ENCODE measurements at places on chromosomes 11 and 22.
A peak's percentile ranks its signal among the peaks of the same experiment; 100 is the strongest.

DNA sequence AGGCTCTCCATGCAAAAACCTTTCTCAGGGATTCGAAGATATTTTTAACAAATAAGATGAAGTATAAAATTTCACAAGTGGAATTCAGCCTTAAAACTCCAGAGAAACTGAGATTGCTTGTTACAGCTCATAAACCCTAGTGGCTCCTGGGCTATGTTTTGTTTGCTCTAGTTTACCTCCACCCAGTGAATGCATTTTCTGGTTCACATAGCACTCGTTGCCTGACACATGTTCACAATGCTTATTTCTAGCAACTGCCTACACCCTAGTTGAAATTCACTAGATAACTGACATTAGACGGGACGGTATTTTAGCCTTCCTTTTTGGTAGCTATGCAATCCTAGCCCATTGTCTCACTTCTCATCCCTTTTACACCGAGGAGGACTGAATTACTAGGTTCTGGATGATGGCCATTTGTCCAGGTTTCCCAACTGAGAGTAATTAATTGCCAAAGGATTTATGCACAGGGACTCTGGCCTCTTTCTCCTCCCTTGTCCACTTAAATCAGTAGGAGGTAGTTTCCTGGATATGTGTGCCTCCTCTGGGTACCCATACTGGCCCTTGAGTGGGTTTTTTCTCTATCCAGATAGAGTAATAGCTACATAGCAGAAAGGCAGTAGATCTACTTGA, 951.6 kb downstream of the DLG2 start:
- DNase-seq, result no peak

DNA sequence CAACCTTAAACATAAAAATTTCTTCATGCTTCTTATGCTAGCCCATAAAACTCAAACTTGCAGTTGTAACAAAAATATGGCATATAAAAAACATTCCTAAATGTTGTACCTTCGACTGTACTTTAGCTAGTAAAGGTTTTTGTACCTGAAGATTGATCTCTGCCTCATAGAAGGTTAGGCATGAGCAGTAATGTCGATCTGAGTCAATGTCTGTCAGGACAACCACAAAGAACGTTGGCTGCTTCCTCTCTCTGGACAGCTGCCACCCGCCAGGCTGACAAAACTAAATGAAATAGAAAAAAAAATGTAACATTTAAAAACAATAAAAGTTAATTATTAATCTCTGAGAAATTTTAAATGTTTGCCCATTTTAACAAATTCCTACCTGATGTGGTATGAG, 251.3 kb downstream of the SBF2 start:
- DNase-seq, result no peak

DNA sequence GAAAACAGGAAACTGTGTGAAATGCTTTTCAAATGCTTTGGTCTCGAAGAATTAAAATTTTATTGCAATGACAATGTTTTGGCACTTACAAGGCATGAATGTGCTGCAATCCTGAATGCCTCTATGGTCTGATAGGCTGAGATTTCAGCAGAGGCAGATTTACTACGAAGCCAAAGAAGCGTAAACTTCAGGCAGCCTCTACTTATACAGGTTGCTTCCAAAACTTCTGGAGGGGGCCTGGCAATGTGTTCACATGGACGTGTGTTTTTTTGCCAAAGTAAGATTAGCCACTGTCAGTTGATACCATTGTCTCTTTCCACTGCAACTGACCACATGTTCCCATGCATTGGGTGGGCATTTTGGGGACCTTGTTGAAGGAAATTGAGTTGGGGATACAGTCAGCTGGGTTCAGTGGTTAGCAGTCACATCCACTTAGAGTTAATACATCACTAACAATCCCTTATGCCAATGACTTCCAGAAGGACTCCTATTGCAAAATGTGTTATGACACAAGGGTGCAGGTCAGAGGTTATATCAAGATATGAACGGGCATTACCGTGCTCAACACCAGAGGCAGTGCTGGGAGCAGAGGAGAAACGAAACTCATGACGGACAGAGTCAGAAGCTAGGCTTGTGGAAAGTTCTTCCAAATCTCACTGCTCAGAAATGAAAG, 48.8 kb downstream of the ABTB2 start:
- DNase-seq, result no peak

DNA sequence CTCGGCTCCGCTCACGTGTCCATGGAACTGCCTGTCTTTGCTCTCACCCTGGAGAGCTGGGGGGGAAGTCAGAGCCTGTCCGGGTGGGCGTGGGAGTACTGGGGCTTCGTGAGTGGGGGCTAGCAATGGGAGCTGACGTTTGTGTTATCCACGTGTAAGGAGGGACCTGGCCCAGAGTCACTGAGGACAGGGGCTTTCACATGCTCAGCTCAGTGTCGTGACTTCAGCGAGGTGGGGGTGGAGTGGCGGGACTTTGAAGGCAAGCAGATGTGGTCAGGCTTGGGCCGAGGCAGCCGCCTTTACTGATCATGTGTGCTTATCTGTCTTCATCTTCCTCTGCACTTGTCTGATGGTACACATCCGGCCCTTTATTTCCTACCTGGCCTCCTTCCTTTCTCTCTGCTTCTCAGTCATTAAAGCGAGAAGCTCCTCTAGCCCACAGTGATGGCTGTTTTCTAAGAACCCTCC, 113.1 kb upstream of the NNMT start:
- peak; percentile 90 for DNase-seq

DNA sequence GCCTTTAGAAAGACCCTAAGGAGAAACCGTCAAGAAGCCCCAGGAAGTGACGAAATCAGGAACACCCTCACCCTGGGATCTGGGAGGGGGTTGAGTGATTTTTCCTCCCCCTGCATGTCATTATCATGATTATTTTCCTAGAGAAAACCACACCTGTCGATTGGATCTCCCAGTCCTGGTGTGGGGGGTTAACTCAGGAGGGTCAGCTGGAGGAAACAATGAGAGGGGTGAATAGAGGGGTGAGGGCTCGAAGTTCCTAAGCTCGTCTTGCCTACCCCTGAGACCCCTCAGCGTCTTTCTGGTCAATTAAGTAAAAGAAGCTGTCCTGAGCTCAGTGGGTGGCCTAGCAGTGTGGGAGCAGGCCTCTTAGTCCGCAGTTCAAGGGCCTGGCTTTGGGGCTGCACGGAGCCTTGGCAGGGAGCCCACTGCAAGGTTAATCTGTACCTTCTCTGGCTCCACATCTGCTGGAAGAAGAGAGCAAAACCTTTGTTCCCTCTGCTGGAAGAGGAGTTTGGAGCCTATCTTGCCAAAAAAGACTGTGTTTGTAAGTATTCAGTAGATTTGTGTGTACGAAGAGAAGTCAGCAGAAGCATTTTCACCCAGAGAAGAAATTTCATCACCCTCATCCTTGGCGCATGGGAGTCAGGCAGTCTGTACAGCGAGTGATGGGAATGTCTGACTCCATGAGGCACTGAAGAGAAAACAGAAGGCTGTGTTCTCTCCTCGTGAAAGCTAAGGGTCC, 34.2 kb upstream of the FTH1 start:
- no peak for DNase-seq

DNA sequence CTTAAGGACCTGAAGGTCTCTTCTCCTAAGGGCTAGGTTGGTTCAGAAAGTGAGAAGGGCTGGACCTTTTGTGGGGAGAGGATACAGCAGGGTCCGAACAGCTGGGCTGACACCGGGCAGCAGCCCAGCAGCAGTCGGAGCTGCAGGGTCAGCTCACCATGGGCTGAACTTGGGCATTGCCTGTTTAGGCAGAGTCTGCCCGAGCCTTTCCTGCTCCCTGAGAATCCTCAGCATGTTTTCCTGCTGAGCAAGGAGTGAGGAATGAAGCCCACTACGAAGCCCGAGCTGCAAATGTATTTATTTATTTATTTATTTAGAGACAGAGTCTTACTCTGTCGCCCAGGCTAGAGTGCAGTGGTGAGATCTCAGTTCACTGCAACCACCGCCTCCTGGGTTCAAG, 83.9 kb downstream of the PTPRJ start:
- DNase-seq, result no peak

DNA sequence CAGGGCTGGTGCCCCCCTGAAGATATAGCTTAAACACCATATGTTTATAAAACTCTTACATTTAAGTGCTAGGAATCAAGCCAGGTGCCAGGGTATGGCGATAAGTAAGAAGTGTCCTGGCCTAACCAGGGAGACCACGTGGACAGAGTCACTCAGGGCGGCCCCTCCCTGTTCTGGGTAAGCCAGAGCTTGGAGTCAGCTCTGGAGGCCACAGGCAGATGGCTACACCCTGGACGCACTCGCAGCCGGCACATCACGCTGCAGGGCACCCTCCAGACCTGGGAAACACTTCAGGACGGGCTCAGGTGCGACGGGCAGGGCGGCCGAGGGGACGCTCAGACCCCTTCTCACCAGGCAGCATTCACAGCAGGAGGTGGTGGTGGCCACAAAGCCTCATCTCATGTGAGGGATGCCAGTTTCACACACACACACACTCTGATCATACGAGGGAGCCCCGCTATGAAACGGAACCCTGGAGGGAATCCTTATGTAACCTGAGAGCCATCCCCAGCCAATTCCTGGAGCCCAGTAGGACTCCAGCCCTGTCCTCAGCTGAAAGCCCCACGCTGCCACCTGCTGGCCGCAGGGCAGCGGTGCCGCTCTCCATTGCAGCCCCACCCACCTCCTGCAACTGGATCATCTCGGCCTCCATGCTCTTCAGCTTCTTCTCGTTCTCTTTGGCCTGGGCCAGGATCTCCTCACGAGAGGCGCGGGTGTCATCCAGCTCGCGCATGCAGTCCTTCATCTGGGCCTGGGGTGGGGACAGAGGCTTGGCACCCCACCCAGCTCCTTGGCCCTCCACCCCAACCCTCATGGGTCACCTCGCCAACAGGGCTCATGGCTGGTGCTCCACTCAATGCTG, 33.4 kb downstream of the APOL1 start:
- peak; percentile 71 for DNase-seq

GRCh38 chr22:38290347-38290746, 17.5 kb upstream of the TMEM184B start:
- DNase-seq, result no peak

- no peak for DNase-seq
These were observed 2.4 kb upstream of the TRABD start for GRCh38 chr22:50183141-50183971.

GRCh38 chr11:119625206-119625978, 103.6 kb downstream of the NECTIN1 start:
- no peak for DNase-seq

DNA sequence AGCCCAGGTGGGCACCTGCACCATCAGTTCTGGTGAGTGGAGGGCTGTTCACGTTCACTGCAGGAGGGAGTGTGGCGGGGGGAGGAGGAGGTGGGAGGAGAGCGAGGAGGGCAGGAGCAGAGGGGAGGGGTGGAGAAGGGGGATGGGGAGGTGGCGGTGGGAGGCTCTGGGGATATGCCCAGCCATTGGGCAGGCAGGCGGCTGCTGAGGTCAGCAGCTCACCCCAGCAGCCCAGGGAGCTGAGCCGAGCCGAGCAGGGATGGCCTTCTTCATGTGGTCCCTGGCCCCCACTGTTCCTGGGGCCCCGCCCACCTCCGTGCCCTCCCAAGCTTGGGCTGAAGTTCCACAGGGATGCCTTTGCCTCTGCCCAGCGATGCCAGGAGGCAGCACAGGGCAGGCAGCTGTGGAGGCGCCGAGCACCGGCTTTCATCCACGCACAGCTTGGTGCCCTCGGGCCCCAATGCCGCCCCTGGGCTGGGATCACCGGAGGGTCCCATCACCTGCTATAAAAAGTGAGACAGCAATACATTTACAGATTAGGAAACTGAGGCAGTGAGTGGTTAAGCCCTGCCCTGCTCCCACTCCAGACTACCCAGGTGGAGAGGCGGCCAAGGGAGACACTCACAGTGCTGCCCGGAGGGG, 21.6 kb downstream of the RTN4R start:
- DNase-seq, result no peak

DNA sequence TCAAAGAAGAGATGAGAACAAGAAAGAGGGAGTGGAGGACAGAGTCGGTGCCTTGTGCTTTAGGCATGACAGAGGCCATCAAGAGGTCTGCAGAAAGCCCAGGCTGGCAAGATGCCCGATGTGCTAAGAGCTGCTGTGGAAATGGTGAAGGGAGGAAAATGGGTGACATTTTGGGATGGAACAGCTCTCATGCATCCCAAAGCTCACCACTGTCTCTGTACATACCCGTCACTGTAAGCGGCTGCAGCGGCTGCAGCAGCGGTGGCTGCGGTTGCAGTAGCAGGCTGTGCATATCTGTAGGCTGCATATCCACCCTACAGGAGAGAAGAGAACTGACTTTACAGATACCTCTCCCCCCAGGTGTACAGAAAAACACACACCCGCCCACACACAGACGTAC, 28.6 kb downstream of the APOL5 start:
- no peak for DNase-seq

- no peak for DNase-seq
These were observed 25.6 kb upstream of the DRICH1 start for GRCh38 chr22:23657727-23658126.

DNA sequence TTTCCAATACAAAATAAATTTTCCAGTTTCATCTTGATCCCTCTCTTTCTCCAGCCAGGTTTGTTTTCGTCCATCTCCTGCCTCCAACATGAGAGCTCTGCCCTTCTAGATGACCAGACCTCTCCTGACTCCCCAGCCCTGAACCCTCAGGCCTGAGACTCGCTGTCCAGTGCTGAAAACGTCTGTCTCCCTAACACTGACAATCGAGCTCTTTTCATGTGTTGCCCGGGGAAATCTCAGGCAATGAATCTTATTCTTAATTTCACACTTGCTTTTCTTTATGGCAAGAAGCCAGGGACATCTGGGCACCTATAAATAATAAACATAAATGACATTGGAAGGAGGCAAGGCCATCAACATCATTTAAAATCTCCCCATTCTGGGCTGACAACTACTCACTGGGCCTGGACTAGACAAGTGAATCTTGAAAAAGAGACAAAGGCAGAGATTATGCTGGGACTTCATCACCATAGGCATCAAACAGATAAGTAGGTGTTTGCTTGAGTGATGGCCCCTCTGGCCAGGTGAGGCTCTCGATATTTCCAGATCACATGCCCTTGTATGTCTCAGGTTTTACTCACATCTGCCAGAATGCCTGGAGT, 274.5 kb upstream of the B3GAT1 start:
- no peak for DNase-seq

- DNase-seq, result no peak
These were observed 1.5 kb downstream of the MS4A8 start for GRCh38 chr11:60700689-60701468.

GRCh38 chr11:128983023-128983422, 40.4 kb upstream of the TP53AIP1 start:
- DNase-seq, result no peak

- no peak for DNase-seq
These were observed 110.9 kb downstream of the SWAP70 start for GRCh38 chr11:9774591-9775397.

- no peak for DNase-seq
These were observed 6.6 kb upstream of the ALKBH3 start for GRCh38 chr11:43874078-43874477.

GRCh38 chr11:44992181-44992582, 41.5 kb upstream of the TP53I11 start:
- DNase-seq, result no peak

DNA sequence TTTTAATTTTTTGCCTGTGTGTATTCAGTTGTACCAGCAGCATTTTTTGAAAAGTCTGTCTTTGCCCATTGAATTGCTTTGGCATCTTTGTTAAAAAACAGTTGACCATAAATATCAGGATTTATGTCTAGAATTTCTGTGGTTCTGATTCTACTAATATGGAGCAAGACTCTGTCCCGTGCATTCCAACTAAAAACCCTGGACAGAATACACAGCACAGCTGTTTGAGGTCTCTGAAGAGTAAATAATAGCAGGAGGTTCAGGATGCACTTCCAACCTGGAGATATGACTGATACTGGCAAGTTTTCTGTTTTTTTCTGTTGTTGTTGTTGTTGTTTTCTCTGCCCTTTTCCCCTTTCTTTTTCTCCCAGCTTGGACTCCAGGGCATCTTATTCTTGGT, 141.9 kb downstream of the TMEM135 start:
- DNase-seq, result no peak
